ENCODE measurements at places on chromosomes 13 and 19. TPM values are rescaled to one million over a fixed set of nuclear protein-coding genes. Genes with fewer than 3 reads are reported as not detected.

The CHAMP1 gene
- total RNA-seq: 18.8 TPM

The C1QTNF9B gene
- total RNA-seq: not detected

The CD79A gene
- 0.61 TPM for total RNA-seq

The NANOS2 gene
- total RNA-seq: not detected

The PCDH9 gene
- total RNA-seq: 4.2 TPM

The PINLYP gene
- 2.2 TPM for total RNA-seq

The GAPDHS gene
- total RNA-seq: not detected
